ENCODE measurements at places on chromosomes 1 and 21. TPM values are rescaled to one million over a fixed set of nuclear protein-coding genes. Genes with fewer than 3 reads are reported as not detected.

DNA sequence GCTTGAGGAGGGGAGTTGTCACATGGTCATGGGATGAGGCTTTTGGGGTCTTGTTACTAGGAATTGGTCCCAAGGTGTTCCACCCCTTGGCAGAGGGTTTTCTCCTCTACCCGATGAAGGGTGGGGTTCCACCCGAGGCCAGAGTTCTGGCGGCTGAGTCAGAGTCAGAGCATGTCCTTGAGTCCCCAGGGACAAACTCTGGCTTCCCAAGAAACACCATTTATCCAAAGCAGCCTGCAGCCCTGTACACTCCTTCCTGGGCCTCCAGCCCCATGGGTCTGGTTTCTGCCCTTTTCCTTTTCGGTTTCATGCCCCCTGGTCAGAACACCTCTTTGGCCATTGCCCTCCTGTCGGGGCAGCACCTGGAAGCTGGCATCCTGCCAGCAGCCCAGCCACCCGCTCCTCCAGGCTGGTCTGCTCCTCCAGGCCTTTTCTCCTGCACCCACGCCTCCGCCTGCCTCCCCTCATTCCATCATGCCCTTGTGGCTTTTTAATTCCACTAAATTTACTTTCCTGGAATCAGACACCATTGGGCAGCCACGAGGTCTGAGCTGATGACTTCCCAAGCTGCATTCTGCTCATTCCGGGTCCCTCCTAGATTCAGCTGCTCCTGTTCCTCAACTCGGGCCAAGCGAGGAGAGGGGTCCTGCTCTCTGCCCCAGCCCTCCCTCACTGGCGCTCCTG is 301.7 kb upstream of the VAMP3 start:
- DNase-seq: no peak

GRCh38 chr1:228530951-228531731 is 44.0 kb downstream of the RNF187 start:
- DNase-seq: no peak

OR6N1 gene
- total RNA-seq: not detected

WNT3A gene
- not detected for total RNA-seq

OR2L8 gene
- total RNA-seq: not detected
